ENCODE measurements at places on chromosomes 5 and 9.
A peak's percentile ranks its signal among the peaks of the same experiment; 100 is the strongest.

- ATAC-seq, result no peak
These were observed 76.1 kb downstream of the SLC44A1 start for GRCh38 chr9:105320568-105320967.

- ATAC-seq, result no peak
These were observed 155.6 kb upstream of the ZNF618 start for GRCh38 chr9:113720495-113720894.

DNA sequence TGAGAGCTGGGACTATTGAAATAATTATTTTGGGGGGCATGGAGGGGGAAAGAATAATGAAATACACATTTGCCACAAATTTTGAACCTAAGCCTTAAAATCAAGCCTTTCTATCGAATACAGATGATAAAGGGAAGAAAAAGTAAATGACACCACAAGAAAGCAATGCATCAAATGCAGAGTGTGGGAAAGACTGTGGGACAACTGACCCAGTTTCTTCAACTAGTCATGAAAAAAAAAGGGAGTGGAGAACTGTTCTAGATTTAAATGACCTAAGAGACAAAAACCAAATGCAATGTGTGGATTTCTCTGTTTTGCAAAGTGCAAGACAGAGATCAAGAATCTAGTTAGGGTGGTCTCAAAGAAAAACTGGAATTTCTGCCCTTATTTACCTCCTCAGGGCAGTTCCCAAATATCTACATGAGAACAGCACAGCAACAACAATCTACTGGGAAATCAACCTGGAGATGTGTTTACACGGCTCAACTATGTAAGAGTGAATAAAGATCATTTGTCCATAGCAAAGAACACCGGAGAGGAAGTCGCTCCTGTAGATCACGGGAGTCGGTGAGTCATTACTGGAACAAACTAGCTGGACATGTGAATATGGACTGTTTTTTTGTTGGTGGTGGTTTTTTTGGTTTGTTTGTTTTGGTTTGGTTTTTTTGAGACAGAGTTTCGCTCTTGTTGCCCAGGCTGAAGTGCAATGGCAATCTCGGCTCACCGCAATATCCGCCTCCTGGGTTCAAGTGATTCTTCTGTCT, 145.9 kb downstream of the DROSHA start:
- no peak for ATAC-seq

DNA sequence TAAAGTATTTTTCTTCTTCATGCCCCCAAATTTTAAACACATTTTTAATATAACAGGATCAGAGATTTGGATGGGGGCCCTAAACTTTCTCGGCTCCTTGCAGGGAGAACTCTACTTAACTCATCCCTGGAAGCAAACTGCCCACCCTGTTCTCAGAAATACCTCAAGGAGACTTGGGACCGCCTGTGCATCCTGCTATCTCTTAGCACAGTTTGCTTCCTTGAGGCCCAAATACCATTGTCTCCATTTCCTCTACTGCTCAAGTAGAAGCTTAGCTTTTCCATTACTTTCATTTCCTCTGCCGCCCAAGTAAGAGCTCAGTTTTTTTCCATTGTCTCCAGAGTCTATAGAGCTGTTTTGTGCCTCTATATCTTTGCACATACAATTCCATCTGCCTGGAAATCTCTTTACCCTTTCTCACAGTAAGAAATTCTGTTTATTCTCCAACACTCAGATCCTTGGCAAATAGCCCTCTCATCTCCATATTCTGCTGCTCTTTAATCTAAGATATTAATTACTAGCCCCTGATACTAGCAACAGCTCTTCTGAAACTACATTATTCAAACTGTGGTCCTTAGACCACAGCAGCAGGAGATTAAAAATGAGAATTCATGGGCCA, 137.8 kb downstream of the CEMIP2 start:
- no peak for ATAC-seq

GRCh38 chr9:137494104-137494544, 35.0 kb upstream of the NSMF start:
- ATAC-seq, result no peak

DNA sequence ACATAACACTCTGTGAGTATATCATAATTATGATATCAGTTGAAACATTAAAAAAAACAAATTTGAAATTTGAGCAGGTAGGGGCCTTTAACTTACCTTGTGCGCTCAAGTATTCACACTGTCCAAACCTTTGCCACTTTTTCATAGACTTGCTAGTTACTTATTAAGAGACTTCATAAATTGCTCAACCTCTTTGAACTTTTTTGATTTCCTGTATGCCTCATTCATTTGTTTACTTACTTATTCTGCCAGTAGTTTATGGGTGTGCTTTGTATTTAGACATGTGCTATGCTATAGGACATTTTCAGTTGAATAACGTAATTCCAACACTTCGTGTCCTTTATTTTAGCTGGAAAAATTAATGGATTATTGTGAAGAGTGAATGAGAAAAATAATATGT, 204.8 kb downstream of the HCN1 start:
- no peak for ATAC-seq

DNA sequence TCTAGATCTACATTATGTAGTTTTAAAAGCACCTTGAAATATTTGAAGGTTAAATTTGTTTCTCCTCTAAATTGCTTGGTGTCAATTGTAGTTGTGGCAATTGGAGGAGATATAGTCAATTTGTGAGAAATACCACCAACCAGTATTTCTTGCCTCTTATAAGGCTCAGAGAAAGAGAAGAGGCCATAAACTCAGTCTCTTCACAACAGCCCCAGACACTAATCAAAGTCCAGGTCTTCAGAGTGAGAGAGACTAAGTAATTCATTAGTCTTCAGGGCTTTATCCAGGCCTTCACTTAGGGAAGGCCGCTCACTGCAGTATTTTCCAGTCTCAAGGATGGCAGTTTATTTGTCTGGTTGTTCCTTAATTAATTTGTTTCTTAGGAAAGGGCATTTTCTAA, 168.0 kb upstream of the RGMB start:
- ATAC-seq, result no peak

GRCh38 chr9:130549093-130549735, 30.2 kb upstream of the FUBP3 start:
- ATAC-seq, result no peak

GRCh38 chr5:109859537-109859936, 169.8 kb downstream of the MAN2A1 start:
- no peak for ATAC-seq

DNA sequence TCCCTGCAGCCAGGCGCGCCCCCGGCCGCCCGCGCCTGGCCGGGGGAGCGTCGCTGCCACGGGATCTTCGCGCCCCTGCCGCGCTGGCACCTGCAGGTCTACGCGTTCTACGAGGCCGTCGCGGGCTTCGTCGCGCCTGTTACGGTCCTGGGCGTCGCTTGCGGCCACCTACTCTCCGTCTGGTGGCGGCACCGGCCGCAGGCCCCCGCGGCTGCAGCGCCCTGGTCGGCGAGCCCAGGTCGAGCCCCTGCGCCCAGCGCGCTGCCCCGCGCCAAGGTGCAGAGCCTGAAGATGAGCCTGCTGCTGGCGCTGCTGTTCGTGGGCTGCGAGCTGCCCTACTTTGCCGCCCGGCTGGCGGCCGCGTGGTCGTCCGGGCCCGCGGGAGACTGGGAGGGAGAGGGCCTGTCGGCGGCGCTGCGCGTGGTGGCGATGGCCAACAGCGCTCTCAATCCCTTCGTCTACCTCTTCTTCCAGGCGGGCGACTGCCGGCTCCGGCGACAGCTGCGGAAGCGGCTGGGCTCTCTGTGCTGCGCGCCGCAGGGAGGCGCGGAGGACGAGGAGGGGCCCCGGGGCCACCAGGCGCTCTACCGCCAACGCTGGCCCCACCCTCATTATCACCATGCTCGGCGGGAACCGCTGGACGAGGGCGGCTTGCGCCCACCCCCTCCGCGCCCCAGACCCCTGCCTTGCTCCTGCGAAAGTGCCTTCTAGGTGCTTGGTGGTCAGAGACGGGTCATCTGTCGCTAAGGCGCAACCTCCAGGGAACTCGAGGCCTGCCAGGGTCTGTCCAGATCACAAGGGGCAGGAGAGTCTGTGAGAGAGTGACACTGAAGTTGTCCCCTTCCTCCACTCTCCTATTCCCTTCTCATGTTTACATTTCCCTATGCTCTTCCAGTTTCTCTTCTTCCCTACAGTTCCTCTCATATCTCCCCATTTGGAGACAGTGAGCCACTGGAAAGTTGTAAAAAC, 1.3 kb downstream of the GPR150 start:
- ATAC-seq, result peak; percentile 79

- ATAC-seq, result peak; percentile 89
These were observed 216.8 kb upstream of the PIK3R1 start for GRCh38 chr5:67998709-67999261.
